ENCODE measurements at places on chromosomes 1 and 21.

DNA sequence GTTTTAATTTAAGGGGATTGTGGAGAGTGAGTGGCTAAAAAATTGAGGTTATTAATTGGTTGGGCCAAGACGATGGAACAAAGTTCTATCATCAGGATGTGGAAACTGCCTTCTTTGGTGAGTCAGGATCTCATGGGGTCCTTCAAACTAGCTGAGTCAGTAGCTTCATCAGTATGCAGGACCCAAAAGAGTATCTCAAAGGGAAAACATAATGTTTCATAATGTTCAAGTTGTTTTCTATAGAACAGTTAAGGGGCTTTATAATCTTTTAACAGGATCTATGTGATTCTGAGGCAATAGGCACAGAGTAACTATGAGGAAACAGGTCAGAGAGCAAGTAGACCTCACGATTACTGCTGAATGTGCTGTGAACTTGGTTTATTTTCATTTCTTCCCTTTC lies 3.2 kb upstream of the OLFML2B start:
- no peak for DNase-seq

DNA sequence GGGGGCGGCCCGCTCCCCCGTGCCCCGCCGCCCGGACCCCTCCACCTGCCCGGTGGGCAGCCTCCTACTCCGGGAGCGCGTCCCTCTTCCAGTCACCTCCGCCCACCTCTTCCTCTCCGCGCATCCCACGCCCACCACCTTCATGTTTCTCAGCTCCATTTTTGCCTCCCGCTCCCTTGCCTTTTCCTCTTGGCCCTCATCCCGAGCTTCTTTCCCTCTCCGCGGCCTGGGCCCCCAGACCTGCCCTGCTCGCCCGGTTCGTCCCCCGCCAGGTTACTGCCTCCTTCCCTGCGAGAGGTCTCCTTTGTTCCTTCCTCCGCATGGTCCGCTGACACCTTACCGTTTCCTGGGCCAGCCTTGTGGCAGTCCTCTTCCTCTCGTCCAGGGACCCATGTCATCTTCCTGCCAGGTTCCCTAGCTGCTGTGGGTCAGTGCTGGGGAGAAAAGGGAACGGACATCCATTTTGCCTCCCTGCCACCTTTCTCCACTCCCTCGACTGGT lies 563 bp downstream of the QSOX1 start:
- no peak for DNase-seq

DNA sequence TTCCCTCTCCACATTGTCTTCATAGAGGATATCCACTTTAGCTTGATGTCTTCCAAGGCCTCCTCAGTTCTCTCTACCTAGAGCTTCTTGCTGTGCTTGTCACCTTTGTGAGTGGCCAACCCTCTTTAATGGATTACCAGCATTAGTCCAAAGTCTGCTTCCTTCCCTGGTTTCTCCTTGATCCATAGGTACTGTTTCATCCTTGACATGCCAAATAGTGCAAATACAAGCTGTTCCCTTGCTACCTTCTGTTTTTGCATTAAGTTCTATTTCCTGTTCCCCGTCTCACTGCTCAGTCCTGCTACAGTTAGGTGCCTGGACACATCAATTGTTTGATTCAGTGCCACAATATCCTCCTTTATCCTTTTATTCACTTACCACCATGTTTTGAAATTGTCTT lies 19.2 kb downstream of the MAST2 start:
- no peak for DNase-seq

DNA sequence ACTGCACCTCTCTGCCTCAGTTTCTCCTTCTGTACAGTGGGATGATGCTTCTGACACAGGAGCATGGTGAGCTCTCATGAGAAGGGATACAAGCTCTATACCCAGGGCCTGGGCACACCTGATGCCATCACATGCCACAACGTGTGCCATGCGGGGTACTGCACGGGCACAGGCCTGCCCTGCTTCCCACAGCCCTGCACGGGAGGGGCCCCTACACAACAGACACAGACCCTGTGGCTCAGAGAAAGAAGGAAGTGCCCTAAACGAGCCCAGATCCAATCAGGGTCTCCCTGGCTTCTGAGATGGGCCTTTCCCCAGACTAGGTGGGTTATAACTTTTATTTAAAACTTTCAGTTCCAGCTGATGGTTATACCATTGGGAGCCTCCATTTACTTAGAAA lies 24.6 kb downstream of the C2CD2 start:
- no peak for DNase-seq

GRCh38 chr1:16048573-16049189 lies 5.1 kb downstream of the CLCNKB start:
- DNase-seq, result no peak

- DNase-seq, result no peak
These were observed 207.4 kb upstream of the NRIP1 start for GRCh38 chr21:15272171-15272570.

- DNase-seq, result no peak
These were observed 177.6 kb upstream of the OLFM3 start for GRCh38 chr1:102174259-102174863.

DNA sequence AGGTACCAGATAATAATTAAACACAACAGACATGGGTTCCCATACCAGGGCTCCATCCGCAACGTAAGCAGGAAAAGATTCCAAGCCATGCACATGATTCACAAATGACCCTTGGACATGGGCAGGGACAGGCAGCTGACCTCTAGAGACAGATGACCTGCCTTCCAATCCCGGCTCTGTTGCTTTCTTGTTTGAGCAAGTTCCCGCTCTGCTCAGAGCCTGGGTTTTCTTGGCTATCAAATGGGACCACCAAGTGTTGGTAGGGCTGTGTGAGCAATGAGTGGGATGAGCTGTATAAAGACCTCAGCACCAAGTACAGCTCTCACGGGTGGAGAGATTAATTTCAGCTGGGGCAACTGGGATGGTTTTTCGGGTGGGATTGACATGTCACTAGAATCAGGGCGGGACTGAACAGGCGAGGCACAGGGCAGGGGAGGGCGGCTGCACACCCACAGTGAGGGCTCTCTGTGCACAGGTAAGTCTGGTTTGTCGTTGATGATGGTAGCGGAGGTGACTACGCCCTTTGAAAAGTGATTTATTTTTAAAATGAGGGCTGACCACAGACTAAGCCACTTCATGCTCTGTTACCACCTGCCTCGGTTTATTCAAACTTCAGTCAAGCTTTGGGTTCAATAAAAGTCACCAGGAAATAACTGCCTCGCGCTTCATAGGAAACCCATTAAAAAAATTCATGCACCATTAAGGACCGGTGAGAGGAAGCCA lies 57.5 kb upstream of the IFFO2 start:
- no peak for DNase-seq

DNA sequence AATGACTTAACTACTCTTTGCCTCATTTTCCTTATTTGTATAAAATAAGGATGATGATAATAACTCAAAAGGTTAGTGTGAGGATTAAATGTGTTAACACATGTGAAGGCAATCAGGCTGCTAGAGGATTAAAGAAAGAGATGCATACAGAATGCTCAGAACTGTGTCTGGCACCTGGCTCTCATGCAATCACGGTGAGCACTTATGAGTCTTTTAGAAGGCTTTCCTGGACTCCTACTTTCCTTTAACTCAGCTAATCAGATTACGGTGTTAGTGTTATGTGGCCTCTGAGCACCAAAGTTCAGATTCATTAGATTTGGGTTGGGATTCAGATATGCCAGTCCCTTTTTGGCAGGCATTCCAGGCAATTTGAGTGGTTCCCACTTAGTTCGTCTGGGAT lies 311.6 kb upstream of the USP24 start:
- no peak for DNase-seq

- no peak for DNase-seq
These were observed 3.1 kb downstream of the FTCD start for GRCh38 chr21:46151989-46152926.

DNA sequence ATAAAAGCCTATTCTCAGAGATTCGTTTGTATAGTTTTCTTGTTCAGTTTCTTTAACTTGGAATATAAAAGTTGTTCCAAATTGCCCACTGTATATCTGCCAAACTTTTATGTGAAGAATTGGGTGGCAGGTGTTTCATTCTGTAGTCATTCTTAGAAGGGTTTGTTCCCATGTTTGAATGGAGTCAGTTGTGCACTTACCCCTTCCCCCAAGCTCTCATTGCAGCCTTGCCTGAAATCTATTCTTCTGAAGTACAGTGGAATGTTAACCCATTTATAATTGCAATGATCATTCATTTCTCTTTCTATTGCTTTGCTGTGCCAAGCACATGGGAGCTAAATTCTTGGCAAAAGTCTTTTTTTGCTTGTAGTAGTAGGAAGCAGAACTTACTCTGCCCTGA lies 375.3 kb upstream of the C1orf87 start:
- no peak for DNase-seq

GRCh38 chr1:246152986-246153431 lies 354.1 kb downstream of the SMYD3 start:
- no peak for DNase-seq

DNA sequence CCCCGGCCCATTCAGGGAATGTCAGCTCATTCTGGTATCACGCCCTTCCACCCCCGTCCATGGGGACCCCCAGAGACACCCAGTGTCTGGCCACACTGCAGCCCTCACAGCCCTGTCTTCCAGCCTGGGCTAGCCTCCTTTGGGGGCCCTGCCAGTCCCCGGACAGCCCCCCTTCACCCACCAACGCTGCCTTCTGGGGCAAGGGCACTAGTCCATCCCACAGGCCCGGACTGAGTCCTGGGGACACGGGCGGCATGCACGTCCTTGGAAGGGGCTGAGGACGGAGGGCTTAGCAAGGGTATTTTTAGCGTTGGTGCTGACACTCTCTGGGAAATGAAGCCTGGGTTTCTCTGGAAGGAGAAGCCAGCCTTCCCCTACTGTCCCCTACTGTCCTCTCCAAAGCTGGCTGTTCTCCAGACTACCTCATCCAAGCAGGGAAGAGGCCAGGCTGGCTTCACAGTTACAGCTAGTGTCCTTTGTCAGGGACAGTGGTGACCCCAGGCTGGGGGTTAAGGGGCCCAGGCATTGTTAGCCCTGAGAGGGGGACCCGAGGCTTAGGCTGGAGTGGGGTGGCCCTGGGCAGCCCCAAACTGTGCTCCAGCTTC lies 39.5 kb downstream of the COQ8A start:
- DNase-seq, result no peak

- no peak for DNase-seq
These were observed 35.3 kb upstream of the ACTL8 start for GRCh38 chr1:17719874-17720273.

- peak; percentile 36 for DNase-seq
These were observed 56.1 kb downstream of the ATP2B4 start for GRCh38 chr1:203682473-203683383.

DNA sequence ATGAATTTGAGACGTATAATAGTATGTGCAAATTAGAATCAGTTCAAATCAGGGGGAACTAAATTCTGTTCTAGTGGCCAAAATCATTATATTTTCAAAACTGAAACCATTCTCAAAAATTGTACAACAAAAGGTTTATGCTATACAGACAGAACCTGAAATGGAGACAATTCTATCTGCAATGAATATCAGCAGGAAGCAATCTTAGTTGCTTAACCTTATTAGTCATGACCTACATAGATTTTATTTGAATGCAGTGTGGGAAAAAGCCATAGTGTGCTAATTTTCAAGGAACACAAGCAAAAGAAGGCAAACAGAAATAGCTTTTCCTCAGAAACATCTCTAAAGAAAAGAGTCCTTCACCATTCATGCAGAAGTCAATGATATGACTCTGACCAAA lies 6.5 kb downstream of the AK5 start:
- DNase-seq, result no peak

All from stimulated activated CD8-positive, alpha-beta memory T cell treated with anti-CD3 and anti-CD28 coated beads, Interleukin-7, amount 100 ng/mL, for 48 hours (primary cell).